ENCODE measurements at places on chromosomes 6 and 20. TPM values are rescaled to one million over a fixed set of nuclear protein-coding genes. Genes with fewer than 3 reads are reported as not detected.

Gene GPR6
- not detected for total RNA-seq

- DNase-seq = no peak
These were observed 76.3 kb downstream of the CDK19 start for GRCh38 chr6:110738899-110739365.

GRCh38 chr6:53056273-53056672 is 8.9 kb upstream of the FBXO9 start:
- DNase-seq = no peak

DNA sequence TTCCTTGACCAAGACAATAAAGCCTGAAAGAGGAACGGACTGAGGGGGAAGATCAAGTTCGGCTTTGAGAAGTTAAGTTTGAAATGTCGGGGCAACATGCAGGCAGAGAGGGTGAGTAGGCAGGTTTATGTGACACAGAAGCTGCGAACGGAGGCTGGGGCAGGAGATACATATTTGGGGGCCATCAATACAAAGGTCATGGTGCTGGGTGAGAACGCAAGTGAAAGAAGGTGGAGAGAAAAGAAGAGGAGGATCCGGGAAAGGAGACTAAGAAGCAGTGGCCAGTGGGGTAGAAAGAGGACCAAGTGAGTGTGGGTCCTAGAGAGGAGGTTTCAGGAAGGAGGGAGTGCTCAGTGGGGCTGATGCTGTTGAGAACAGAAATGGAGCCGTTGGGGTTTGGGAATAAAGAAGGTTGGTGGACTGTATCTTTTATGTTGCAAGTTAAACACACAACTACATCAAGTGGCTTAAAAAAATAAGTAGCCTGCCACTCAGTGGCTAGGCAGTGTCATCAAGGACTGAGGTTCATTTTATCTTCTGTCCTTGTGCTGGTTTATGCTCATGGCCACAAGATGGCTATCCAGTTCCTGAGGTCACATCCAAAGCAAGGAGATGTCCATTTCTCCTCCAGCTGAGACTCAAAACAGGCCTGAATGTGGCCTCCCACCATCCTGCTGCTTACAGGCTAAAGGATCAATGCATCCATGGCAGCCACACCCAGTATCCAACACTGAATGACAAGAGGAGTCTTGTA is 1.7 kb upstream of the BLCAP start:
- no peak for DNase-seq

DNA sequence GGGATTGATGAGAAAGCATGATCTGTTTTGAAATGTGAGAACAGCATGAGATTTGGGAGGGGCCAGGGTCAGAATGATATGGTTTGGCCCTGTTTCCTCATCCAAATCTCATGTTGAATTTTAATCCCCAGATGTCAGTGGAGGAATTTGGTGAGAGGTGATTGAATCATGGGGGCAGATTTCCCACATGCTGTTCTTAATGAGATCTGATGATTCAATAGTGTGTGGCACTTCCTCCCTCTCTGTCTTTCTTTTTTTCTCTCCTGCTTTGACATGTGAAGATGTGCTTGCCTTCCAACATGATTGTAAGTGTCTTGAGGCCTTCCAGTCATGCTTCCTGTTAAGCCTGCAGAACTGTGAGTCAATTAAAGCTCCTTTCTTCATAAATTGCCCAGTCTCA is 1060.3 kb upstream of the CITED2 start:
- no peak for DNase-seq

GRCh38 chr6:80642452-80642851 is 536.0 kb downstream of the BCKDHB start:
- DNase-seq = no peak

- DNase-seq = no peak
These were observed 30.3 kb downstream of the ZNF318 start for GRCh38 chr6:43339168-43339567.

DNA sequence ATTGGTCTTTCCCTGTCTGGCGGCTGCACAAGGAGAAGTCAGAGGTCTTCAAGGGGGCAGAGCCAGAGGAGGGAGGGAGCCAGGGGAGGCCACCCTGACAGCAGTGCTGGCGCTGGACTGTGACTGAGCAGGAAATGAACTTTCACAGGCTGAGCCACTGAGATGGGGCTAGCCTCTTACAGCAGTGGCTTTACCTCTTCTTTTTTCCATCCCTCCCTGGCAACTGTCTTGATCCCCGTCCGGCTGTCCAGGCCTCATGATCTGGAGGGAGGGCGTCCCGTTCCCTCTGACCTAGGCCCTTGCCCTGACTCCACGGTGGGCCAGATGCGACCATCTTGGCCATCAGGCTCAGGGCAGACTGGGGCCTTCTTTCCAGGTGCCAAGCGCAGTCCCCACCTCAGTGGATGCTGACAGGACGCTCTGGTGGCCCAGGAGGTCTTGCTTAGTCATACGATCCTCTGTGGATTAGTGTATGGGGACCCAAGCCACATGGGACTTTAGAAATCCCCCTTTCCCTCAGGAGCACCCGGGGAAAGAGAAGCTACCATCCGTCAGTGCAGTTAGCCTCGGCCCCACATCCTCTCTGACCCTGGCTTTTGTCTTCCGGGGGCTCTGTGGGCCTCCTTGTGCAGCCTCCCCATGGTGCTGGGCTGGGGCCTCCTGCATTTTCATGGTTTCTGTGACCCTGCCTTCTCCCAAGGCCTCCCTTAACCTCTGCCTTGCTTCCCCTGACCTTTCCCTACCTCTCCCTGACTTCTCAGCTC is 57.4 kb upstream of the CCDC167 start:
- no peak for DNase-seq

DNA sequence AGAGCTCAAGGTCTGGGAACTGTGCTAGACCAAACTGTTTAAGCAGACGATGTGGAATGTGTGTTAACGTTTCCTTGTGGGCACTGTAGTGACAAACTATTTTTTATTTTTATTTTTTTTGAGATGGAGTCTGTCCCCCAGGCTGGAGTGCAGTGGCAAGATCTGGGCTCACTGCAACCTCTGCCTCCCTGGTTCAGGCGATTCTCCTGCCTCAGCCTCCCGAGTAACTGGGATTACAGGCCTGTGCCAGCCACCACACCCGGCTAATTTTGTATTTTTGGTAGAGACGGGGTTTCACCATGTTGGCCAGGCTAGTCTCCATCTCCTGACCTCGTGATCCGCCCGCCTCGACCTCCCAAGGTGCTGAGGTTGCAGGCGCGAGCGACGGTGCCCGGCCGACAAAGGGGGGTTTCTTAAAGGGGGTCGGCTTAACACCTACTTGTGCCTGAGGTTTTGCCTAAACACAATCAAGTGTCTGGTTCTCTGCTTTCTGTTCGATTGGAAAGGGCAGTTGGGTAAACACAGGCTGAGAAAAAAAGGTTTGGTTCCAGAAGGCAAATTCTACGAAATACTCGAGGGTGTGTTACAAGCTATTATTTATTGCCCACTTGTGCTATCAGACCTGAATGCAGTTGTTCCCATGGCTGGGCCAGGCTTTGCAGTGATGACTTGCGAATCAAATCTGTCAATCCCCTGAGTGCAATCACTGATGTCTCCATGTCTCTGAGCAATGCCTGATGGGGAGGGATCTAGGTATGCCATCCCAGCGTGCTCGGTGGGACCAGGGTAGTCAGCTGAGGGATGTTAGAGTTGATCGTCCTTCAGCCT is 1.3 kb downstream of the NOP56 start:
- no peak for DNase-seq

GRCh38 chr6:13404228-13404891 is 76.0 kb upstream of the TBC1D7 start:
- DNase-seq = no peak
